ENCODE measurements at places on chromosomes 7 and 10.

DNA sequence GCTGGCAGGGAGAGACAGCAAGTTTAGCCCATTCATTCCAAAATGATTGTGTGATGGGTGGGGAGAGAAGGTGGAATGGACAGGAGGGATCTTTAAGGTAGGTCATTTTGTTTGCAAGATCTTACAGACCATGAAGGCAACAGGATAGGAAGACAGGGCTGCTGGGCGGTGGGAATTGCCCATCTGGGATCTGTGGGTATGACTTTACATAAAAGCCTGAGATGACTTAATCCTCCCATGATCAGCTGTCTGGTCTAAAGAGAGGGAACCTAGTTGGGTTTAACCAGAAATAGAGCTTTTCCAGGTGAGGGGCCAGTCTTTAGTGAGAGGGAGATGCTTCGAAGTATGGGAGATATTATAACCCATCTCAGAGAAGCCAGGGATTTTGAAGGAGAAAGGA, 153.7 kb downstream of the KLF6 start:
- no peak for DNase-seq

DNA sequence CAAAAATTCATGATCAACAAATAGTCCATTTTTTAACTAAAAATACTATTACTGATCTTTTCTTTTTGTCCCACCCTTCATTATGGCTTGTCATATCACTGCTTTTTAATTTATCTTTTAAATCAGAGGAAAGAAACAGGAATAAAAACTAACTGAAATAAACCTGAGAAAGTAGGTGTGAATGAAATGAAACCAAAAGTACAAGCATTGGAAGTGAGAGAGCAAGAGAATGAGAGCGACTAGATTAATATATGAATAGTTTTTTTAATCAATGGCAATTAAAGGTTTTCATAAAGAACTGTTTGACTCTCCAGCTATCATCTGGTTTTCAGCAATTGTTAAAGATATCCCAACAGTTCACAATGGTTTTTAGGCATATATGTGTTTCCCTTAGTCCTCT, 137.8 kb downstream of the SPAG6 start:
- no peak for DNase-seq

GRCh38 chr10:124249196-124249595, 155.8 kb upstream of the CHST15 start:
- DNase-seq, result no peak

- DNase-seq, result peak; percentile 89
These were observed 29.7 kb downstream of the OAT start for GRCh38 chr10:124388823-124389612.

DNA sequence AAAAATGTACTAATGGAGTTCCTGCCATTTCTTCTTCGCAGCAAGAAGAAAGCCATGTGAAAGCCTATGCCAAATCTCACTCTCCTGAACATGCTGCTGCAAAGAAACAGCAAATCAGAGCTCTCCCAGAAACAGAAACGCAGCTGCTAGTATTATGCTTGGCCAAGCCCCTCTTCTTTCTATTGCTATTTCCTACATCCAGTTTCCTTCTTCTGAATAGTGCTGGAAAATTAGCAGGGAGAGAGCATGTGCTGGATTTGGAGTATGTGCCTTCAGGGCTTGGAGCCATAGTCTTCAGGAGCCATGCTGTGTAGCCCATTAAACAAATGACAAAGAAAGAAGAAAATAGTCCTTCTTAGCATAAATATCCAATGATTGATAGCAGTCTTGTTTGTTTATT, 852.0 kb upstream of the PHF14 start:
- DNase-seq, result no peak

- no peak for DNase-seq
These were observed 126.7 kb downstream of the ARL4A start for GRCh38 chr7:12814107-12814506.

- no peak for DNase-seq
These were observed 194.3 kb downstream of the GRID1 start for GRCh38 chr10:86172301-86172700.

DNA sequence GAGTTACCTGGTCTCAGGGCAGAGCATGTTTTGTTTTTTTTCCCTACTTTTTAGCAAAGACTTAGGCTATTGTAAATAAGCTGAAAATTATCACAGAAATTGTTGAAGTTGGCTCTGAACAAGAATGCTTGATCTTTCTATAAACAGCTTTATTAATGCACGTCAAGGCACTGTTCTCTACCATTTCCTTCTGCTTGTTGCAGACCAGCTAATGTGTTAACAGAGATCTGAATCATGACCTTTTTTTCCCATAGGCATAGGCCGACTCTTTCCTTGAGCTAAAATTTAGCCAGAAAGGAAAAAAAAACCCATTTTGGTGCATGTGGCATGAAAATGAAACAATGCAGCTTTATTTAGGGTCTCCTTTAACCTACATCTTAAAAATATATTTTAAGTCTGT, 248.5 kb downstream of the SDK1 start:
- DNase-seq, result no peak

All from T-helper 2 cell treated with Interferon-gamma antibody and Interleukin-4, amounts not matched to agents 5 μg/mL and 100 μg/mL, for 36 hours (primary cell).